ENCODE measurements at places on chromosomes 2 and 18.

DNA sequence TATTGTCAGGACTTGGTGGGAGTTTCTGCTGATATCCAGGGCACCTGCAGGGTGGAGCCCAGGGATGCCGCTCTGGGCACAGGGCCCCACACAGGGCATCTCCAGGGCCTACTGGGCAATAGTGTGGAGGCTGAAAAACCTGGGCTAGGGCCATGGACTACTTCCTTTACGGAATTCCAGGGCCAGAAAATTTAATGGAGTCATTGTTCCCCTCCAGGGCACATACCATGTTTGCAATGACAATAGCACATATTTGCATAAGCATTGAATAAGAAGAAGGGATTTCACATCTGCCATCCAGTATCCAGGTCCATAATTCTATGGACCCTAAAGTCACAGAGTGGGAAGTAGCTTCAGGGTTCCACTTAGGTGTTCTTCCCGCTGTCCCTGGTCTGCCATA, 103.8 kb upstream of the TPO start:
- no peak for DNase-seq

DNA sequence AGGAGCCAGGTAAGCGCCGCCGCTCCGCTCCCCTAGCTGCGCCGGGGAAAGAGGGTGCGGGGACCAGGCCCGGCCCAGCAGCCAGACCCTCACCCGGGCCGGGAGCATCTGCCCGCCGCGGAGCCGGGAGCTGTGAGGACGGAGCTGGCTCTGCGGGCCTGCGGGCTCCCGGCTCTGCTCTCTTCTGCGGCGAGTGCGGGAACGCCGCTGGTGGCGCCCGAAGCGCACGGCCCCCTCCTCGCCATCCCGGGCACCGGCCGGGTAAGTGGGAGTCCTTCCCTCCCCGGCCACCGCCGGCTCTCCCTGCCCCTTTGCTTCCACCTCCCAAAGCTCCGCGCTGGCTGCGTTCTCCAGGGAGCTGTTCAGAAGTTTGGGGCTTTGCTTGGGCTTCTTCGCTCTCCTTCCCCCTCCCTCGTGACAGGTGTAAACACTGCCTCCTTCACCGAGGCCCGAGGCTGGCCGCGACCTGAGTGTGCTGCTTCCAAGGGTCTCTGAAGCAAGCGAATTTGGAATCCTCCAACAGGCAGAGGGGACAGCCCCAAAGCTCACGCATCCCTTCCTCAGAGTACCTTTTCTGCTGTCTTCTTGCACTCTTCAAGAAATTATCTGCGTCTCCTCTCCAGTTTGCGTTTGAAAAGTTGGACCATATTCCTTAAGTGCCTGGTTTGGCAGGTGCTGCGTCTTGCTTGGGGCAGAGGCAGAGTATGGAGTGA, 632 bp downstream of the AFTPH start:
- DNase-seq: no peak

- DNase-seq: peak; percentile 35
Measured at GRCh38 chr2:184598316-184599053, at the start of gene ZNF804A. Gene ZNF804A, plus strand, starts transcription at chr2:184598529. Its CDS starts 431 bp downstream, at chr2:184598960.

- no peak for DNase-seq
Measured at GRCh38 chr2:154945984-154946383, 247.5 kb downstream of the KCNJ3 start.

- DNase-seq: no peak
Measured at GRCh38 chr2:26654061-26654340, 12.8 kb upstream of the CIB4 start.
